GM04504 (cell line): ENCODE measurements at places on chromosomes 5 and 9.

- DNase-seq, result no peak
Observed at GRCh38 chr5:138829341-138829740, 45.8 kb downstream of the LRRTM2 start.

GRCh38 chr5:174623433-174624019, 100.9 kb upstream of the MSX2 start:
- no peak for DNase-seq

GRCh38 chr5:98187945-98188344, 585.5 kb upstream of the RGMB start:
- no peak for DNase-seq

DNA sequence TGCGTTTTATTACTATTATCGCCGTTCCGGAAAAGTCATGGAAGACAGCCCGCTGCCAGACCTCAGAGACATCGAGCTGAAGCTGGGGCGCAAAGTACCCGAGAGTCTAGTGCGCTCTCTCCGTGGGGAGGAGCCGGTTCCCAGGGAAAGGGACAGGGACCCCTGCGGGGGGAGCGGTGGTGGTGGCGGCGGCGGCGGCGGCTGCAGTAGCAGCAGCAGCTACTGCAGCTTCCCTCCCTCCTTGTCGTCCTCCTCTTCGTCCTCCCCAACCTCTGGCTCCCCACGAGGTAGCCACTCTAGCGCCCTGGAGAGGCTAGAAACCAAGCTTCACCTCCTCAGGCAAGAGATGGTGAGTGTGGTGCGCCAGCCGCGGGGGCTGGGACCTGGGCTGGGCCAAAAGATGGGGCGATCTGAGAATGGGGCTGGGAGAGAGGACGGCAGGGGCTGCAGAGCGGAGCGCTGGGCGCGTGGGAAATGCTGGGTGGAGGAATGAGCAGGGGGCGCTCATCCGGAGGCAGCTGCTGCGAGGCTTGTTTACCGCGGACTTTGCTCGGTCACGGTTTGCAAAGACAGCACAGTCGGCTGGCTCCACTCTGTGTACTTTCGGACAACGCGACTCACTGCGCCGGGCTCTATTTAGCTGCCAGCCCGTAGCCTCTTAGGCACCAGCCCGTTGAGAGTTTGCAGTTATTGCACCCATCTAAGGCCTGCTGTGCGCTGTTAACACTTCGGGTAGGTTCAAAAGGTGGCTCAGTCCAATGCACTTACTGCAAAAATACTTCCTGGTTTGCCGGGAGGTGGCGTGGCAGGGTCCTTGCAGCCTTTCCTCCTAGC, 1.1 kb downstream of the LURAP1L start:
- peak; percentile 73 for DNase-seq

DNA sequence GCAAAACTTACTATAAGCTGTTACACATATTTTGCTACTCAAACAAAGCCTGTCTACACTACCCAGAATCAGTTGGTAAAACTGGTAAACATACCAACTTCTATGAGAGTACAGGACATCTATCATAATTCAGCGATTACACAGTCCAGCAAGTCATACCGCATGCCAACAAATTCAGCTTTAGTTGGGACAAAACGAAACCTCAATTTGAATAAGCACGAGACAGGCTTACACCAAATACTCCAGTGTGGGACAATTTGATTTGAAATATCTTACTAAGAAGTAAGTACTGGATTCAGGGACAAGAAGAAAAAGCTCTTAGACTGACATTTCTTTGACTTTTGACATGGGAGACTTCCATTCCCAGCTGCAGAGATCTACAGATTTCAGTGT, 2.0 kb downstream of the NRG2 start:
- DNase-seq, result no peak

- DNase-seq, result no peak
Observed at GRCh38 chr5:867300-867870, 16.6 kb upstream of the ZDHHC11 start.

DNA sequence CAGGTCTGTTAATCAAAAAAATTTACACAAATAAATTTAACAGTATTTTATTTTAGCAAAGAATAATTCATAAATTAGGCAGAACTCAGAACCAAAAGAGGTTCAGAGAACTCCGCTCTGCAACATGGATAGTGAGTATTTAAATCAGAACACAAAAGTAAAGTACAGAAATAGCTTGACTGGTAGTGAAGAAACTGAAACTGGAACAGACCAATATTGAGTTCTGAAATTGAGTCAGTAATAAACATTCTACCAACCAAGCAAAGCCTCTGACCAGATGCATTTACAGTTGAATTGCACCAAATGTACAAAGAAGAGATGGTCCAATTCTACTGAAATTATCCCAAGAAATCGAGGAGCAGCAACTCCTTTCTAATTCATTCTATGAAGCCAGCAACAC, 1542.8 kb downstream of the EFNA5 start:
- no peak for DNase-seq

DNA sequence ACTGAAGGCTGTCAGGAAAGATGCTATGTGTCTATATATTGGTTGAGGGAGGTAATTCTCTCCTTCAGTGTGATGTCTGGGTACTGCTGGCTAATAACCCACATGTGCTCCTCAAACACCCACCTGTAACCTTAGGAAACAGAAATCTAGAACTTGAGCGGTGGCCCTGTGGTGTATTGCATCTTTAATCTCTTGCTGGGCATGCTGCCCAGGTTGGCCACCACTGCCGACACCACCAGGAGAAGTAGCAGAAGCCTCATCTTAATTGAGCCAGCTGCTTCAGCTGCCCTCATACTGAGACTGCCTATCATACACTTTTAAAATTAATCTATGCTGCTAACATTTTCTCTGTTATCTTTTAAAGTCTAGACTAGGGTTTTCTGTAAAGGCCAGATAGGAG, 103.5 kb upstream of the C5orf63 start:
- DNase-seq, result no peak

DNA sequence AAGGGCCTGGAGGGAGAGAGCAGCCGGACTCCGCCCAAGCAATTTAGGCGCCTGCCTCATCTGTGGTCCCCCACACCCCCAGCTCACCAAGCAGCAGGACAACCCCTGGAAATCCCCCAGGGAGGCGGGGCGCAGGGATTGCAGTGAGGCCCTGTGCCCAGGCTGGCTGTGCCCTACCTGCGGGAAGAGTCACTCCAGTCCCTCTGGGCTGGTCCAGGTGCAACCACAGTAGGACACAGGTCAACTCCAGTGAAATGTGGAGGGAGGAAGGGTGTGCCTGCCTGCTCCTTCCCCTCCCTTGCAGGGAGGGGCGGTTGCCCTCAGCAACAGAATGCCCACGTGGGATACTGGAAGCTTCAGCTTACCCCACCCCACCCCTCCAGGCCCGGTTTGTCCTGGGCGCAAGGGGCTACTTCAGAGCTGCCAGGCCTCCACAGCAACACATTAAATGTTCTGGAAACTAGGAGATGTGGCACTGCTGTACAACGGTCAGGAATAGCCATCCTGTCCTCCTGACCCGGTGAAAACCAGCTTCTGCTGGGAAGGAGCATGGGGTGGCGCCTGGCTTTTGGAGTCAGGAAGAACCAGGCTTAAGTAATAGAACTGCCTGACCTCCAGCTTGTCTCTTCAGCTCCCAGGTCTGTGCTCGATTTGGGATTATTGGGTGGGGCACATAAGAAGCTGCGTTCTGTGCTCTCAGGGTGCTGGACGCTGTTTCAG, 22.5 kb downstream of the ABO start:
- DNase-seq, result no peak

- DNase-seq, result peak; percentile 52
Observed at GRCh38 chr5:134138416-134139376, 24.2 kb downstream of the TCF7 start.

DNA sequence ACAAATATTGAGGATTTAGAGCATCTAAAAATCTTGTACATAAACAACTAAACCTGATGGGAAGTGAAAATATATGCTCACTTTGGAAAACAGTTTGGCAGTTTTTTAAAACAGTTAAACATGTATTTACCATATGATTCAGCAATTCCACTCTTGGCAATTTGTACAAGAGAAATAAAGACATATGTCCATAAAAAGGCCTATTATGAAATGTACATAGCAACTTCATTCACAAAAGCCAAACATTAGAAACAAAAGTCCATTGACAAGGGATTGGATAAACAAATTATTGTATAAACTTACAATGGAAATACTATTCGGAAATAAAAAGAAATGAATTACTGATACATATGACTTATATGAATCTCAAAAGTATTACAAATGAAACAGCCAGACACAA, 196.2 kb upstream of the SLC24A2 start:
- DNase-seq, result no peak

GRCh38 chr5:10409504-10409903, 32.2 kb upstream of the ROPN1L start:
- DNase-seq, result no peak

DNA sequence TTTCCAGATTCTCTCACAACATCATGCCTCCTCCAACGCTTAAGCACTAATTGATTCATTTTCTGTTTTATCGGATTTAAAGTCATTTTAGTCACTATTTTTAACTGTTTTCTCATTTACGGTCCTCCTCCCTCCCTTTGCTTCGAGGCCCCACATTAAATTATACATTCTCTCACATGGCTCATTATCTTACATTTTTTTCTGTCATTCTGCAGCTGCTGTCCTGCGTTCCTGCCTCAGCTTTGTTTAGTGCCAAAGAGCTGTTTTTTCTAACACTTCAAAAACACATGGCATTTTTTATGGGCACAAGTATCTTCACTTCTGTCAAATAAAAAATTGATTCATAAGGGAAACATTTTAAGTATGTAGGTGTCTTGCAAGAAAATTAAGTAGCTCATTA, 130.1 kb upstream of the FST start:
- DNase-seq, result no peak

GRCh38 chr5:115557667-115558387, 13.3 kb upstream of the FEM1C start:
- DNase-seq, result no peak

- no peak for DNase-seq
Observed at GRCh38 chr9:81771571-81771970, 82.2 kb upstream of the TLE1 start.

DNA sequence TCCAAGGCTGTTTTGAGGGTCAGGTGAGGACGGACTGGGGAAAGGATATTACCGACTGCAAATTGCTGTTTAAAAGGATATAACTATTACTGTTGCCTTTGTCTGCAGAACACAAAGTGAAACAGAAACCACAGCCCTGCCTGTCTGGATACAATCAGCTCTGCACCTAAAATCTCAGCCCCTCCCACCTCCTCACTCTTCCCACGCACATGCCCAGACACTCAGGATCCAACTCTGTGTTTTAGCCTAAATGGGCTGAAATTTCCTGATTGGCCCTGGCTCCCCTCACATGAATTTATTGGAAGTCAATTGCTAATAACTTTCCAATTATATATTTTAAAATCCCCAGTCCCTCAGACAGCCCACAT, 176.3 kb upstream of the PPP1R26 start:
- DNase-seq, result no peak

- DNase-seq, result no peak
Observed at GRCh38 chr5:62814991-62815390, 236.4 kb downstream of the LRRC70 start.

GRCh38 chr5:59126016-59126707, 543.3 kb downstream of the RAB3C start:
- no peak for DNase-seq

DNA sequence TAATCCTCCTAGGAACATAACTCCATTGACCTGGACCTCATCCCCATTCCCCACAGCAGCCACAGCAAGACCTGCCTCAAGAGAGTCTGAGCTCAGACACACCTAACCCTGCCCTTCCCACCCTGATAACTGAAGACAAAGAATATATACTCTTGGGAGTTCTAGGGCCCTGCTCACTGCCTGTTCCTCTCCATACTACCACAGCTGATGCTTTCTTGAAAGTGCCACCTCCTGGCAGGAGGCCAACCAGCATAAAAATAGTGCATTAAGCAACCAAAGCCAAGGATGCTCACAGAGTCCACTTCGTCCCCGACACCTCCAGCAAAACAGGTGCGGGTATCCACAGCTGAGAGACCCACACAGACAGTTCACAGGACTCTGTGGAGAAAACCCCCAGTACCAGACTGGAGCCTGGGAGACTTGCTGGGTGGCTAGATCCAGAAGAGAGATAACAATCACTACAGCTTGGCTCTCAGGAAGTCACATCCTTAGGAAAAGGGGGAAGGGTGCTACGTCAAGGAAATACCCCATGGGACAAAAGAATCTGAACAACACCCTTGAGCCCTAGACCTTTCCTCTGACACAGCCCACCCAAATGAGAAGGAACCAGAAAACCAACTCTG, 23.5 kb downstream of the FAM114A2 start:
- DNase-seq, result no peak

GRCh38 chr9:37269221-37269620, 148.8 kb downstream of the ZCCHC7 start:
- DNase-seq, result no peak

GRCh38 chr5:72888595-72888994, 67.2 kb upstream of the FCHO2 start:
- DNase-seq, result no peak

GRCh38 chr9:21075484-21075883, 2.3 kb downstream of the IFNB1 start:
- no peak for DNase-seq

- no peak for DNase-seq
Observed at GRCh38 chr5:122738088-122738487, 36.8 kb upstream of the SNX2 start.

DNA sequence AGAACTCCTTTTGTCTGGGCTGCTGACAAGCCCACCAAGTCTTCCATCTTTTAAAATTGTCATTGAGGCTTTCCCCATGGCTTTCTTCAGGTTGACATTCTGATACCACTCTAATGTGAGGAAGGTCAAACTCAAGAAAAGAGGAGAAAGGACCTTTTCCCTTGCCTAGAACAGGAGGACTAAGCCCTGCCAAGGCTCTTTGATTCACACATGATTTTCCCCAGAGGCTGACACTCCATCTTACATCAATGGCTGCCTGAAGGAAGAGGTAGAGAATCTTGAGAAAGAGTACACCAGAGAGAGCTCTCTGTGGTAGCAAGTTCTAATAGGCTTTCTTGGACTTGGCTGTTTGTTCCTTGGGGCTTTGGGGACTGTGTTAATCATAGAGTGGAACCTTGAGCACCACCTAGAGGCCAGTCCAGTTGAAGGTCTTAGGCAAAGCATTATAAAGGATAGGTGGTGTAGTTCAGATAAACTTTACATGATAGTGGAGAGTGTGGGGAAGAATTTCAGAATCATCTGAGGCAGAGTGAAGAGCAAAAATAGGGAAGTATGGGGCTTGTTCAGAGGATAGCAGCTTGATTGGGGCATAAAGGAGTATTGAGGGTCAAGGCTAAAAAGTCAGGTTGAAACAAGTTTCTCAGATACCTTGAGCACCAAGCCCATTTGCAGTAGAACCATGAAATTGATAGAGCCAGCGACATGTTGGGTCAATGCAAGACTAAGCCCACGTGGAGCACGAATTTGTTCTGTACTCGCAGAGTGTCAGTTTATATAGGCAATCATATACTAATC, 36.7 kb downstream of the NDFIP1 start:
- peak; percentile 37 for DNase-seq

- DNase-seq, result no peak
Observed at GRCh38 chr9:73577848-73578247, 426.2 kb downstream of the ANXA1 start.

- no peak for DNase-seq
Observed at GRCh38 chr5:6510132-6510531, 61.5 kb downstream of the UBE2QL1 start.
